Activated CD8-positive, alpha-beta T cell treated with anti-CD3 and anti-CD28 coated beads, Interleukin-2, amount 10 ng/mL, durations not matched to agents 7 days and 5 days (primary cell): ENCODE measurements at places on chromosomes 5 and 9. TPM values are rescaled to one million over a fixed set of nuclear protein-coding genes. Genes with fewer than 3 reads are reported as not detected.

GRCh38 chr5:141010047-141010793 lies 41.0 kb upstream of the PCDHB1 start:
- DNase-seq, result no peak

Gene DND1
- total RNA-seq, result 3.1 TPM

- DNase-seq, result no peak
These were observed 428.2 kb upstream of the CTNND2 start for GRCh38 chr5:12332480-12332879.

Gene RASGRF2
- total RNA-seq, result 11.6 TPM

- no peak for DNase-seq
These were observed 22.4 kb upstream of the PLPP1 start for GRCh38 chr5:55557123-55557522.

GRCh38 chr5:150523472-150524350 lies 15.8 kb downstream of the NDST1 start:
- DNase-seq, result peak; percentile 47

Gene CCL19
- total RNA-seq, result not detected
